Activated T-cell treated with anti-CD3 and anti-CD28 coated beads, Interleukin-2, amount 50 U/mL, for 72 hours (primary cell): ENCODE measurements at places on chromosomes 1 and 21.

- DNase-seq = no peak
These were observed 136.7 kb downstream of the TLR5 start for GRCh38 chr1:223006371-223006770.

DNA sequence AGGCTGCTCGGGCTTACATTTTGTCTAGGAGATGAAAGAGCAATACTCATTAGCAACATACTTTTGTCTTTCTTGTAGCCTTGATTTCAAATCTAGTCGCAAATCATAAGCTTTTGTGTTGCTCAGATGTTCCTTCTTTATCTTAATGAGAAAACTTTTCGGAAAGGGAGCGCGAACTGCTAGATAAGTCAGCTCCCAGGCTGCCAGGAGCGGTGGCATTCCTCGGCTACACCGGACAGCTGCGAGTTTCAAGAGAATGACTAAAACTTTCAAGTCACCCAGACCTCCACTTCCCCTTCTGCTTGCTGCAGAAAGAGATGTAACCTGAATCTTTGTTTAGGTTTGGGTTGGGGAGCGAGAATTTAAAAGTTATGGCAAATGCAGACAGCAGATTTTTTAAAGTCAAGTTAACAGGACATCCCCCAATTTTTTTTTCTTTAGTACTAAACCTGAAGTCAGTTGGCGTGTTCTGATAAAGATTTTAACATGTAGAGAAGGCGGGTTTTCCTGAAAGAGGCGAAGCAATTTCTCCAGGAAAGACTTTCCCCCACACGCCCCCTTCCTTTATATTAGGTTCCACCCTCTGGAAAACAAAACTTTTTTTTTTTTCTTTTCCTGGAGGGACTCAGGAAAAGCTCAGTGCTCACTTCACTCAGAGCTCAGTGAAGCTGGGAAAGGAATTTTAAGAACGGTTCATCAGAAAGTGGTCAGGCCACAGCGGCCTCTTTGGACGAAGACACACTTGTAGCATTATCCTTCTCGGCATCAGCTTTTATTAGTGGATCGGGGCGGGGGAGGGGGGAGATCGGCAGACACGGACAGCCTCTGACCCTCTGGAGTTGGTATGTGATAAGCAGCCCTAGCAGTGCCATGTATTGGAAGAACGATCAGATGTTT is at the start of gene LHX8:
TSS of gene LHX8 (plus strand) at position 639 of the 897 bp plus-strand sequence. CDS start 2,227 bp downstream, outside the sequence.
- DNase-seq = no peak

DNA sequence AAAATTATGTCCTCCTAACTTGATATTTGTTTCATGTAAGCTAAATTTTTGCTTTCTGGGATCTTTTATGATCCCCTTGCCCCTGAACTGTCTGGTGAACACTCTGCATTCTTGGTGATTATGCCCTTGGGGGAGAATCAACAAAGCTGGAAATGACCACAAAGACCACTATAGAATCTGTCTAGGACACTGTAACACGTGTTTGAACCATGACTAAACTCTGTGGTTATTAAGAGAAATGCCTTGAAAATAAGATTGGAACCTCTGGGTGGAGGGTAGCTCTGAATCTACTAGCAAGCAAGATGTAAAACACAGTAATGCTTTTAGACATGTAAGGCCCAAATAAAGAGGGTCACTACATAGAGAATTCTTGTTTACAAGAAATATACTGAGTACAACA is 237.5 kb downstream of the HMCN1 start:
- DNase-seq = no peak

DNA sequence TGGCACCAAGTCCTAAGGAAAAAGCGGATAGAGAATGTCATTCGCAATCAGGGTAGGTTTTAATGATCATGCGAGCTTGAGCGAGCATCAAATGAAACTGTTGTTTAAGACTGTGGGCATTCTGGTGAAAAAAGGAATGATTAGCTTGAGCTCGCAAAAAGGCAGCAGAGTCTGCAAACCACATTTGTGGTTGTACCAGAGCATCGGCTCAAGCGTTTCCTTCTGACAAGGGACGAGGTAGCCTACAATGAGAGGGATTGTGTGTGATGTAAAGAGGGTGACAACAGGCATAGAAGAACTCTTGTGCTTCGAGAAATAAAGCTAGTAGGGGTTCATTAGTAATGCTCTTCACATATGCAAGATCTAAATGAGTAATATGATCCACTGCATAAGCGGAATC is 11.1 kb upstream of the CD48 start:
- DNase-seq = no peak

DNA sequence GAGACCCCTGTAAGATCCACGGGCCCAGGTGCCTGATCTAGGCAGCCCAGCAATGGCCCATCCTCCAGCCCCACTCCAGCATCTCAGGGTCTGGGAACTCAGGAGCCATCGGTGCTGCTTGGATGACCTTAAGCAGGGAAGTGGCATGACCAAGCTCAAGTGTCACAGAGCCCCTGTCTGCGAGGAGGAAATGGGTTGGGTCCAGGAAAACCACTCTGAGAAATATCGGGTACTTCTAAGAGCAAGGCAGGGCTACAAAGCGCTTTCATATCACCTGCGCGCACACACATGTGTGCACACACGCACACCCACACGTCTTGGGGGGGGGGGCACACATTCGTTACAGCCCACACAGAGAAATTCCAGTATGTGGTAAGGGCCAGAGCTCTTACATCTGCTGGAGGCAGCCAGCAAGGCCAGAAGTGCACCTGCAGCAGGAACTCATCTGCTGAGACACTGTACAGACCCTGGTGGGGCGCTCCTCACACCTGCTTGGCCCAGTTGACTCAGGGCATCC is 32.6 kb upstream of the SPOCD1 start:
- DNase-seq = peak; percentile 28

- no peak for DNase-seq
These were observed 64.5 kb upstream of the SLC44A3 start for GRCh38 chr1:94755675-94756074.

DNA sequence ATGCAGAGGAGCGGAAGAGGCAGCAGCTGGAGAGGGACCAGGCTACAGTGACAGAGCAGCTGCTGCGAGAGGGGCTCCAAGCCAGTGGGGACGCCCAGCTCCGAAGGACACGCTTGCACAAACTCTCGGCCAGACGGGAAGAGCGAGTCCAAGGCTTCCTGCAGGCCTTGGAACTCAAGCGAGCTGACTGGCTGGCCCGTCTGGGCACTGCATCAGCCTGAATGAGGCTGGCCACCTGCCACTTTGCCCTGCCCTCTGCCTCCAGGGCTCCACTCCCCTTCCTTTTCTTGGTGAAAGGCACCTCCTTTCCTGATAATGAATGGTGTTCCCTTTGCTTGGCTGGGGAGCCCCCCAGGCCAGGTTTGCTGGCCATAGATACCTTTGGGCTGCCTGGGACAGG is 3.3 kb upstream of the HMGN2 start:
- no peak for DNase-seq

DNA sequence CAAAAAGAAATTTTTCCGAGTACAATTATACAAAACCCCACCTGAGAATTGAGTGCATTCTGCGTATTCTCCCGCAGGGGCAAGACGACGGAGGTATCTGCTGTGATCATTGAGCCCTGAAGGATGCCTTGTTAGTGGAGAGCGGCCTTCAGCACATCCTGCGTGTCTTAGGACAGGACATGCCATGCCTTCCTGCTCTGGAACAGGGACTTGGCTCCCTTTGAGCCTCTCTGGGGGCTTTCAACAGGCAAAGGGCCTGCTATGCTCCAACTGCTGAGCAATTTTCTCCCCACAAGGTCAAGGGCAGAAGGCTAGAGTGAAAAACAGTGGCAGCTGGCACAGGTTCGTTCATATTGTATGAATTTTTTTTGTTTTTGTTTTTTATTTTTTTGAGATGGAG is 52.4 kb downstream of the TOR1AIP2 start:
- DNase-seq = no peak

DNA sequence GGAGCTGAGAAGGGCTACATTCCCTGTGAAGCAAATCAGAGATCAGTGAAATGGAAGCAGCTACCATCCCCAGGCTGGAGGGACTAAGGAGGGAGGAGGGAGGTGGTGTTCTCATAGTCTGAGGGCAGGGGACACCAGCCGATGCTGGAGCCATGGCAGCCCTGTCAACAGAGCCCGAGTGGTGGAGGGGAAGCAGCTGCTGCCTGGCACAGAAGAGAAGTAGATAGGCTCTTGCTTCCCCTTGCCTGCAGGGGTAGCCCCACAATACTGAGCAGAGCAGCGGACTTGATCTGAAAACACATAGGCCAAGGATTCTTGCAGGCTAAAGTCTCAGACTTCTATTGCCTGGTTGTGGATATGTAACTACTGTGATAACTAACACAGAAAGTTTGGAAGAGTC is 255.1 kb downstream of the FGGY start:
- no peak for DNase-seq

DNA sequence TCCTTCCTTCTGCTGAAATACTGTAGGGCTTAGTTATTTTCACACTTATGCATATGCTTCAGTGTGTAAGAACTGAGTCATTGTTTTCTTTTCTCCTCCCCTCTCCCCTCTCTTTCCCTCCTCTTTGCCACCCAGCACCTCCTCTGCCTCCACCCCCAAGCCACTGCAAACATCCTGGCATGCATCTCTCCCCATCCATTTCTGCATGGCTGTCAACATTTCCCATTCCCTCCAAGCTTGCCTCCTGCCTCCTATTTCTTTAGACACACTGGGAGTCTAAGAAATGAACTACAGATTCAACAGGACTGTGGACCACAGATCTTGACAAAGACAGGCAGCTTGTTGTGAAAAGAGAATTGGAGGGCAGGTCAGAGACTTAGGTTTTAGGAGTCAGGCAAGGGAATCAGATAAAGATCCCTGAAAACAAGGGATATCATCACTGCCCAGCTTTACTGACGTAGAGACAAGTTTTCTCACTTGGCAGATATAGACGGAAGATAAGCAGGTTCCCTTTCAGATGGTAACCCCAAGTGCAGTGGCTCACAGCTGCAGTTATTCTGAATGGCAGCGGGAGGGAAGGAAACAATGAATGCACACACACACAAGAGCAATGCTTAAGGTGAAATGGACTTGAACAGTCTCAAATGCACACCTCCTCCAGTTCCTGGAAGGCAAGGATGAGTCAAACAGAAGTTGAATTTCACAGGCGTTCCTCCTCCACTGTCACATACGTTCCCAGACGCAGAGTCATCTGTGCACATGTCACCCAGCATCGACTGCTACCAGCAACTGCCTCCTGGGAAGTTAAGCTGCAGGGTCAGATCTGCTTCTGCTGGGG is 56.1 kb downstream of the HIVEP3 start:
- DNase-seq = peak; percentile 73

DNA sequence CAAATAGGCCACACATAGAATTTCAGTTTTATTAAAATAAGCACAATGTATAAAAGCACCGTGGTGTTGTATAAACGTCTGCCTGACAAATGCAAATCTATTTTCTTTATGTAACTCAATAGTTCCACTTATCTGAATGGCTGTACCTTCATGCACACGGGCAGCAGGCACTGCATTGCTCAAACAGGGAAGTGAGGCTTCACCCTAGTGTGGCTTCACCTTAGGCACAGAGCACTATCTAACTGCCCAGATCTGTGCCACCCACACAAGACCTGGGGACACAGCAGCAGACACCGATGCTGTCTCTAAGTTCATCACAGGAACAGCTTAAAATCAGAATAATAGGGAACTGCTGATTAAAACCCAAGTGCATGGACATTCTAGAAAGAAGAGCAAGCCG is 6.0 kb upstream of the KNCN start:
- DNase-seq = no peak

DNA sequence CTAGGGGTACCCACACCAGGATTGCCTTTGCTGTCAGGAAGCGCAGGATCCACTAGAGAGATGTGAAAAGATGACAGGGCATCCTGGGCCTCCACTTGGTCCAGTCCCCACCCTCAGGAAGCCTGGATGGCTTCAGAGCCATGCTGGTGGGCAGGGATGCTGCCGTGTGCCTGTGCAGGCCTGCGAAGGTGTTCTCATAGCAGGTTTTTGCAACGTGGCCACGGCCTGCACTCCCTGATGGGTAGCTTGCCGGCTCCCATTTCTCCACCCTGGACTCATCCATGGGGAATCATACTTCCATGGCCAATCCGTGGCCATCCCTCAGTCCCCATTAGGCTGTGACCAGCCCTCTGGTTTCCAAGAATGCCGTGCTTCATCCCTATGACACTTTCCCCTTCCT is 34.1 kb upstream of the CNTN2 start:
- no peak for DNase-seq

DNA sequence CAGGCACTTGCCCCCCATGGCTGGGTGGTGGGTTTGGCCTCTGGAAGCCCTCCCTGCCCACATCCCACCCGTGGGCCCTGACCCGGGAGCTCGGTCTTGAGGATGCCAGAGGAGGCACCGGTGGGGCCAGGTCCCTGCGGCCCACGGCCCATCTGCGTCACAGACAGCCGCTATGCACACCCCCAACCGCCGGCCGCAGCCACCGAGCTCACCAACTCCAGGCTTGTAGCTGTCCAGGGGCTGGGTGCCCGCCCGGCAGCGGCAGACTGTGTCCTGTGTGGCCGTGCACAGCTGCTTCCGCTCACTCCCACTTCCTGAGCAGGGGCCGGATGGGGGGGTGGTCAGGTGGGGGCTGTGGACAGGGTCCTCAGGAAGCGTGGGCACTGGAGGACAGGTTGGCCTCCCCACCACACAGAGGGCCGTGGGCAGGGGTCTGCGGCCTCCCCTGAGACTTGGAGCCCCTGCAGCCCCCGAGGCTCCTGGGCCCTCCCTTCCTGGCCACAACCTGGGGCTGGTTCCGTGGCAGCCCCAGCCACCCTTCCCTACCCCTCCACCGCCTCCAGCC is 1.1 kb downstream of the TNFRSF4 start:
- peak; percentile 80 for DNase-seq

DNA sequence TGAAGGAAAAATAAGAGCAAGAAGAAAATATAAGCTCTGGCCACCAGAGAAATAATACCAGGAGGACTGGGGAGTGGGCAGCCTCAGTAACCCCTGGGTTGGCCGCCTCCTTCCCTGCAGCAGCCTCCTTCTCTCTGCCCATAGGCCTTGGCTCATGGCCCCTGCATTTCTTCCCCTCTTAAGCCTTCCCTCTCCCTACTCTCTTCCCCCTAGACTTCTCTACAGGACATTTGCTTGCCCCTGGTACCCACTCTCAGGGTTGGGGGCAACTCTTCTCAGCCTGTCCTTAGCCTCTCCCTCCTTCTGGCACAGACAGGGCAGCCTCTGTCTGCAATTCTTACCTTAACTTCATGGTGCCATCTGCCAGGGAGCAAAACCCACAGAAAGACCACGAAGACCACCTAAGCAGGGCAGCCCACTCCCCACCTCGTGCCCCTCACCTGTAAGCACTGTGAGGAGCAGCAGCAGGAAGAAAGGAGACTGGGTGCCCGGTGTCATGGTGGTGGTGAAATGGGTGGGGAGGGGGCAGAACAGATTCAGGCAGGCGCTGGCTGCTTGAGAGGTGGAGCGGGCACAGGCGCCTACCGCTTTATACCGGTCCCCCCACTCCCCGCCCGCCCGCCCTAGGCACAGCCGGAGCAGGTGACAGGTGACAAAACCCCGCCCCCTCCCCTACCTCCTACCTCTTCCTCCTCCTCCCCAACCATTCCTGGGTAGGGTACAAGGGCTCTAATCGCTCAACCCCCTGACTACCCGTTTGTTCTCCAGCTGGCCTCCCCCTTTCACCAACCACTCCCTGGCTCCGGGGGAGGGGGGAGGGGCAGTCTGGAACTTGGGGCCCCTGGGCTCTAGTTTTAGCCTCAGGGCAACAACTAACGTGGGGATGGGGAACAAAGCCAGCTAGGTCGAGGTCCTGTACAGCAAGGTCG is 15.1 kb downstream of the THBS3 start:
- no peak for DNase-seq

- no peak for DNase-seq
These were observed 18.2 kb downstream of the FAM163A start for GRCh38 chr1:179761296-179761695.
